ENCODE measurements at places on chromosomes 5 and 9. TPM values are rescaled to one million over a fixed set of nuclear protein-coding genes. Genes with fewer than 3 reads are reported as not detected.

BSPRY gene
- 9.0 TPM for total RNA-seq

ROR2 gene
- 7.4 TPM for total RNA-seq

NOXA1 gene
- 14.3 TPM for total RNA-seq

CYLC2 gene
- total RNA-seq: not detected

CMYA5 gene
- 1.4 TPM for total RNA-seq

GRCh38 chr5:54049963-54050362 lies 260.4 kb downstream of the ARL15 start:
- no peak overlapping the region for H3K27ac ChIP-seq
- no peaks in the 10 kb centered on the region for H3K4me1 ChIP-seq
- no peak overlapping the region for H3K4me3 ChIP-seq
- no peaks in the 10 kb centered on the region for H3K36me3 ChIP-seq

GRCh38 chr9:98839724-98840123 lies 32.3 kb downstream of the GALNT12 start:
- H3K36me3 ChIP-seq: peaks cover 3% of the 10 kb centered on the region
- no peak overlapping the region for H3K4me3 ChIP-seq
- no peak overlapping the region for H3K27ac ChIP-seq

GRCh38 chr5:166982226-166982625 lies 1309.2 kb upstream of the WWC1 start:
- H3K4me3 ChIP-seq: peak overlapping the region; percentile 78
- no peak for DNase-seq

GRCh38 chr5:137209232-137209809 lies 289.8 kb downstream of the SPOCK1 start:
- H3K36me3 ChIP-seq: no peaks in the 10 kb centered on the region
- peaks cover 30% of the 10 kb centered on the region for H3K4me1 ChIP-seq

GRCh38 chr9:134962973-134963364 lies 45.3 kb upstream of the FCN1 start:
- peaks cover 7% of the 10 kb centered on the region for H3K27me3 ChIP-seq
- no peak overlapping the region for H3K4me3 ChIP-seq
- H3K27ac ChIP-seq: no peak overlapping the region
- peak; percentile 62 for DNase-seq
- H3K4me1 ChIP-seq: peaks cover 8% of the 10 kb centered on the region
- H3K36me3 ChIP-seq: no peaks in the 10 kb centered on the region

- peaks cover 22% of the 10 kb centered on the region for H3K4me1 ChIP-seq
- H3K27ac ChIP-seq: no peak overlapping the region
- H3K4me3 ChIP-seq: no peak overlapping the region
- H3K27me3 ChIP-seq: no peaks in the 10 kb centered on the region
- DNase-seq: no peak
Observed at GRCh38 chr9:5835808-5836207, 2.9 kb upstream of the ERMP1 start.

GRCh38 chr9:31916591-31917241 lies 467.7 kb upstream of the ACO1 start:
- H3K4me1 ChIP-seq: no peaks in the 10 kb centered on the region
- no peak overlapping the region for H3K4me3 ChIP-seq
- H3K27me3 ChIP-seq: no peaks in the 10 kb centered on the region
- H3K27ac ChIP-seq: no peak overlapping the region
- H3K36me3 ChIP-seq: no peaks in the 10 kb centered on the region

Measured in type B pancreatic cell (in vitro differentiated cells).